ENCODE measurements at places on chromosomes 2 and 18.

DNA sequence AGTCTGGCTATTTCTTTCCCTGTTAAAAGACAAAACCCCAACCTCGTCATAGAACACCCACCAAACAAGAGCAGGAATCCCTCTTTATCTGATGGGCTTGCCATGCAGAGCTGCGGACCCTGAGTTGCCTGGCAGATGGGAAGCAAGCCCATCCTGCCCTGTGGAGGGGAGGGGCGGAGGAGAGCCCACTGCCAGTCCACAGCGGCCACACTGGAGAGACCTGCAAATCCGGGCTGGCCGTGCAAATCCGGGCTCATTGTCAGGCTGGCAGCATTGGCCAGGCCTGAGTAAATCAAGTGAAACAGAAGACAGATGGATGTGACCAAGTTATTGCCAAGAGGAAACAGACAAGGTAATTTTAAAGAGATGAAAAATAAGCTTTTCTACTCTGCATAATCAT lies 22.0 kb downstream of the MYL12B start:
- DNase-seq, result no peak

DNA sequence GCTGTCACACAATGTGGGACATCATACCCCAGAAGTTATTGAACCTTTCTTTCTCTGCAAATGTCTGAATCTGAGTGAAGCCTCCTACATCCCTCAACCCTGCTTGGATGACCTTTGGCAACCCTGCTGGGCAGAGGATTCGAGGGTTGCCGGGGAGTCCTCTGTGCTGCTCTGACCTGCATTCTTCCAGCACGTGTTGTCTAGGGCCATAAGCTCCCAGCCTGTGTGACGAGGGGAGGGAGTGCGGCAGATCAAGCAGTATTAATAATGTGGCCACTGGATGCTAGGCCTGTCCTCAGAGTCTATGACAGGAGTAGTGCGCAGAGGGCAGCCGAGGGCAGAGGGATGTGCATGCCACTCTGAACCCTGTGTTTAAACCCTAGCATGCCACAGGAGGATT lies 58.8 kb downstream of the RPL37A start:
- no peak for DNase-seq

- DNase-seq, result no peak
Measured at GRCh38 chr2:173830170-173830569, 135.0 kb downstream of the SP3 start.

DNA sequence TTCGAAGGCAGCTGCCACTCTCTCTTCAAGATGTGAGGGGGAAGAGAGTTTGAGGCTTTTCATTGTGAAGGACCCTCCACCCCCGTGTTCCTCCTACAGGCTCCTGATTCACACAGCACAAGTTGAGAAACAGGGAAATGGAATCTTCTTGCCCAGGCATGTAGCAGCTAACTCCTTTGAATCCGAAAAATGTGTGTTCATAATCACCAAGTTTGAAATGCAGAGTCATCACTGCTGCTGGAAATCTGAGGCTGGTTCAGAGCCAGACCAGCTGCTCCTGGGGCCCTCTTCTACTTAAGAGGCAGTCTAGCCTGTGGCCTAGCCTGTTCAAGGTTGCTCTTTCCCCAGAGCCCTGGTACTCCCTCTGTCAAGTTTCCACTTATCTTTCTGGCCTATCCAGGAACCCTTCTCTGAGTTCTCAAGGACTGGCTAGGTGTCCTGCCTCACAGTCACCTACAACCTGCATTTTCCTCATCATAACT lies 166.4 kb downstream of the TMEM247 start:
- peak; percentile 87 for DNase-seq

DNA sequence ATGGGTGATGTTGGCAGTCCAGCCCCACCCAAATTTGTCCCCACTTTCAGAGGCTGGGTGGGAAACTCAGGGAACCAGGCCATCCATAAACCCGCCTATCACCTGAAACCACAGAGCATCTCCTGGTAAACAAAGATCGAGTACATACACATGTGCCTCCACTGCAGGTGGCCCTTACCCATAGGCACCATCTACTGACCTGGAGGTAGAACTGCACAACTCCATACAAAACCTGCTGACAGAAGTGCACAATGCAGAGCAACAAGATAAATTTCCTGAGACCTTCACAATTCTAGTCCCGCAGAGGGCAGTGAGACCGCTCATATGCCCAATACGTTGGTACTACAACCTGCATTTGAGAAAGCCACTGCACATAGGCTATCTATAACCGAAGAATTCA lies 856.3 kb downstream of the SUCLG1 start:
- no peak for DNase-seq

GRCh38 chr18:71485611-71486010 lies 1058.5 kb downstream of the CBLN2 start:
- DNase-seq, result no peak

GRCh38 chr2:237150186-237150585 lies 64.5 kb downstream of the COPS8 start:
- no peak for DNase-seq

DNA sequence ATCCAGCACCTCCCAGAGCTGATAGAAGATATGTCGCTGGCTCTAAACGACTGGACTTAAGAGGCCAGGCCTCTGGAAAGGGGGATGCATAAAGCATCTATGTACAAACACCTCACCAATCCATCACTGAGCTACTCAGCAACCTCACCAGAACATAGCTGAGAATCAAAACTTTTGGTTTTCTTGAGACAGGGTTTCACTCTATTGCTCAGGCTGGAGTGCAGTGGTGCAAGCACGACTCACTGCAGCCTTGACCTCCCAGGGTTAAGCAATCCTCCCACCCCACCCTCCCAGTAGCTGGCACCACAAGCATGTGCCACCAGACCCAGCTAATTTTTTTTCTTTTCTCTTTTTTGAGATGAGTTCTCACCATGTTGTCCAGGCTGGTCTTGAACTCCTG lies 62.9 kb upstream of the MSH6 start:
- no peak for DNase-seq

DNA sequence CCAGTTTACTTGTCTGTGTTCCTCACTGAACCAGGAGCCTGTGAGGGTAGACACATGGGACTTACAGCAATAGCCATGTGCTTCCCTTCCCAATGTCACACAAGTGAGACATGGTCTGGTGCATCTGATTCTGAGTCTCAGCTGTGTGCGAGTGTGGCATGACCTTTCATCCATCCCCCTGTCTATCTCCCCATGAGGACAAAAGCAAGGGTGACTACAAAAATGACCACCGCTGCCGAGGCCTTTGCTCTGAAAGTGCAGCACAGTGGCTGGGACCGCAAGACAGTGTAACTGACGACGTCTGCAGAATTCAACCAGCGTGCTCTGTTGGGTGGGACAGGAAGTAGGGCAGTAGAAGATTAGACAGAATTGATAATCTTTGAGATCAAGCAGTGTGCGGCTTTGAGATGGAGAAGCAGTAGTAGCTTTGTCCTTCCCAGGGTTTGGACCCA lies 50.5 kb downstream of the RAB31 start:
- DNase-seq, result no peak

GRCh38 chr18:24809173-24809950 lies 348.9 kb downstream of the HRH4 start:
- no peak for DNase-seq

- DNase-seq, result no peak
Measured at GRCh38 chr2:80016171-80016570, 288.4 kb downstream of the LRRTM1 start.

DNA sequence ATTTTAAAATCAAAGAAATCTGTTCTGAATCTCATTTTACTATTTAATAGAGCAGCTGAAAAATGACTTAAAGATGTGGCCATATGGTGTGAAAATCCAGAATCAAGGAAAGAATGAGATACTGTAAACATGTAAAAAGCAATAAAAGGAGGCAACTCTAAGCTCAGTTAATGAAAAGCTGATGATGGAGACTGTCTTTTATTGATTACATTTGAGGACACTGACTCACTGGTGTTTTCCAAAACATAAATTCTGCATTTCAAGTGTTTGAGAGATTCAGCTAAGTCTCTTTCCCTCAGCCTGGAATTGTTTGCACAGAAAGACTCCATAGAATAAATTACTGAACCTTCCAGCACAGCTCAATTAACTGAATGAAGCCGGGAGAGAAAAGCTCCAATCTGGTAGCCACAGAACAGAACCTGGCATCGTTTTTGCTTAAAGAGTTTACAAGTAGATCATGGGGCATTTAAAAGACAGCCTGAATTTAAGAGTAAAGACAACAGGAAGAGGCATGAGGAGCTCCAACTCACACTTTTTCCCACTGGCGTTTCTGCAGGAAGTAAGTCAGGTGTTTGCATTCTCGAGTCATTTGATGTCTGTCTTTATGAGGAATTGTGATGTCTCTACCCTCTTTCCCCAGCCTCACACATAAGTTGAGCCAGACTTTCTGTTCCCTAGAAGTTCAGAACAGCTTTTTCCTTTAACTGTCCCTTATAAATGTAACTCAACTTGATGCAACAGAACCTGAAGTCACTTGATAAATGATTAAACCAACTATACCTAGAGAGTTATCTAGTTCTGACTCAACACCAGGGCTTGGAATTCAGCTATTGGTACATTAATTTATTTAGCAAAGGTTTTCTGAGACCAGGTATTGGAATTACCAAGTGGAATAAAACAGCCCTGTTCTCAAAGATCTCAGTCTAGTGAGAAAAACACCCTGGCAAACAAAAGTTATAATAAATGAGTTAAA lies 53.3 kb downstream of the FTCDNL1 start:
- DNase-seq, result no peak

DNA sequence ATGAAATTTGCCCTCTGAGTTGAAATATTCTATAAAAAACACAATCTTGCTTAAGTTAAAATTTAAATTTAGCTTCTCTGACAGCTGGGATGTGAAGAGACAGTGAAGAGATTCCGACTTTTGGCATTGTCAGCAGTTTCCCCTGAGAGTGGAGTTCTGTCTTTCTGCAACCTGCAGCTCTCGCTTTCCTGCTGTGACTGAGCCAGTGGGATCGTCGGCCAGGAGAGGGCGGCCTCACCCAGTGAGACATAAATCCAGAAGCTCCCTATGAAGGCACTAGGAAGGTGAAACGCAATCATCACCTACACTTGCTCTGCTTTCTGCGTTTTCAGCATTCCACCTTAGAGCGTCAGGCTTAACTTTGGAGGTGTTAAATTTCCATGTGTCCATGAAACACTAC lies 75.4 kb upstream of the HNMT start:
- no peak for DNase-seq

DNA sequence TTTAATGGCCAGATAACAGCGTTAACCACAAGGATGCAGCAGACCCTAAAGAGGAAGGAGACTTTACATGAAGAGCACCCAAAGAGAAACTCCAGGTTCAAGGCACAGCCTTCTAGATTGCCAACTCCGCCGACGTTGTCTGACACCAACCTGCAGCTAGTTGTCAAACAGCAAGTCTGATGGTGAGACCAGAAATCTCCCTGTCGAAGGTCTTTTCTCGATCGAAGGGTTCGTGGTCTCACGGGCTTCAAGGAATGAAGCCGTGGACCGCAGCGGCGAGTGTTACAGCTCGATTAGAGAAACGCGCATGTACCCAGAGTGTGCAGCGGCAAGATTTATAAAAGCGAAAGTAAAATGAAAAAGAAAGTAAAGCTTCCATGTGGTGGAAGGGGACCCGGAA lies 656.3 kb downstream of the XIRP2 start:
- no peak for DNase-seq

DNA sequence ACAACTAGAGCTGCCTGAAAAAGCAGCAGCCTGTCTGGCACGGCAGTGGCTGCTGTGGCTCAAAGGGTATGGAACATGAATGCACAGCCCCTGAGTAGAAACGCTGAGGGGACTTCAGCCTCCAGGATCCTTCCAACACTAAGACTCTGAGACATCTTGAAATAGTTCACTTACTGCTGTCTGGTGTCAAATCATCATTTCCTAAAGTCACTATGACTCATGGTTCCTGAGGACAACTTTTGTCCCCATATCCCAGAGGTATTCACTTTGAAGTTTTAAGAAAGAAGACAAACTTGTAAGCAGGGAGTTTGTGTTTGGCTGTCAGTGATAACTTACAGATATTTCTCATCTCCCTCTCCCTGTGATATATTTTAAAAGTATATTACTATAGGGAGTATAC lies 33.3 kb upstream of the NEB start:
- DNase-seq, result no peak

- no peak for DNase-seq
Measured at GRCh38 chr2:113050921-113051895, 1.5 kb downstream of the IL36B start.

GRCh38 chr2:84212611-84213314 lies 246.3 kb downstream of the SUCLG1 start:
- no peak for DNase-seq

- DNase-seq, result no peak
Measured at GRCh38 chr2:26605999-26606846, 34.9 kb downstream of the CIB4 start.

GRCh38 chr2:62597323-62597722 lies 91.3 kb upstream of the TMEM17 start:
- DNase-seq, result peak; percentile 96

DNA sequence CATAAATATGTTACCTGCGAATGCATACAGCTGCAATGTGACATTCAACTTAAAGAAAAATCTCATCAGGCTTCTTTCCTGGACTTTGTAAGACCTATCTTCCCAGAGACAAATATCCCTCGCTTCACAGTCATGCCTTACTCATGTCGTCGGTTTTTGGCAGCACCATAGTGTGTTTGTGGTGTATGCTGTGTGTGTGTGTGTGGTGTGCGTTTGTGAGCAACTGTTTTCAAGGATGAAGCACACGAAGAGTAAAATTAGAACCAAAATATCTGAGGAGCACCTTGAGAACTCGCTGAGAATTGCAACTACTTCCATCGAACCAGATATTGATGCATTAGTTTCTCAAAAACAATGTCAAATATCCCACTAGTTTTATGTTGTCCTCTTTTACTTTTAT lies 56.9 kb downstream of the ASB1 start:
- no peak for DNase-seq

DNA sequence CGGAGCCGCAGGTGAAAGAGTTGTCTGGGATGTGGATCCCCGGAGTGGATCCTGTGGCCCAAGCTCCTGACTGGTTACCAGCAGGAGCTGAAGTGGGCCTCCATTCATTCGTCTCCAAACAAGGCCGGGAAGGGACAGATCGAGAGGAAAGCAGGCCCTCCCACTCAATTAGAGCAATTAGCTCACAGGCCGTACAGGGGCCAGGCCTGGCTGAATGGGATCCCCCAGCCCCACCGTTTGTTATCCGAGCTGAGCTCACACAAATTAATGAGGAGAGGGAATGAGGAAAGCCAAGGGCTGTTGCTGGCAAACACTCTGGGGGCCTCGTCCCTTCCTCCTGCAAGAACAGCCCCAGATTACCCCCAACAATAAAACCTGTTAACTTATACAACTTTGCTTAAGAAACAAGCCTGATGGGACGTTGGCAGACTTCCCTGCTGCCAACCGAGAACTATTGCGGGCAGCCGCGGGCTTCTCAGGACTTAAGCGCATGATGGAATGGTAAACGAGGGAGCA lies 338.0 kb downstream of the BCL11A start:
- DNase-seq, result no peak

- no peak for DNase-seq
Measured at GRCh38 chr2:200575957-200576356, 9.9 kb upstream of the AOX1 start.

DNA sequence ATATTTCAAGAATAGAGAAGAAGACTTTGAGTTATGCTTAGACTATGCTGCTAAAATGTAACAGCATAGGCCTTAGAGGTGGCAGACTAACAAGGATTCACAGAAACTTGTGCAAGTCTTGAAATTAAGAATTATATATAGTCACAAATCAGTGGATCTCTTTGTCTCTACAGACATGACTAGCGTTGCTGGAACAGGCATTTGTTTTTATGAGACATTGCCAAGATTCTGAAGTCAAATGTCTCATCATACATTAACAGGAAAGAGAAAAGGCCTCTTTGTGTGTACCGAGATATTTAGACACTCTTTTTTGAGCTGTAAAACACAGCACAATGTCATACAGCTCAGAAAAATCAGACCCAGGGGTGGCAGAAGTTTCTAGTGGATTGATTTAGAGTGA lies 207.1 kb downstream of the TMX3 start:
- no peak for DNase-seq

Data from fibroblast of skin of left biceps (primary cell).